Testis (tissue), 5 donors: ENCODE measurements at places on chromosomes 6 and 20. TPM values are rescaled to one million over a fixed set of nuclear protein-coding genes. Genes with fewer than 3 reads are reported as not detected.
A peak's percentile ranks its signal among the peaks of the same experiment; 100 is the strongest.

The ISM1 gene
- total RNA-seq: 0.50 TPM

DNA sequence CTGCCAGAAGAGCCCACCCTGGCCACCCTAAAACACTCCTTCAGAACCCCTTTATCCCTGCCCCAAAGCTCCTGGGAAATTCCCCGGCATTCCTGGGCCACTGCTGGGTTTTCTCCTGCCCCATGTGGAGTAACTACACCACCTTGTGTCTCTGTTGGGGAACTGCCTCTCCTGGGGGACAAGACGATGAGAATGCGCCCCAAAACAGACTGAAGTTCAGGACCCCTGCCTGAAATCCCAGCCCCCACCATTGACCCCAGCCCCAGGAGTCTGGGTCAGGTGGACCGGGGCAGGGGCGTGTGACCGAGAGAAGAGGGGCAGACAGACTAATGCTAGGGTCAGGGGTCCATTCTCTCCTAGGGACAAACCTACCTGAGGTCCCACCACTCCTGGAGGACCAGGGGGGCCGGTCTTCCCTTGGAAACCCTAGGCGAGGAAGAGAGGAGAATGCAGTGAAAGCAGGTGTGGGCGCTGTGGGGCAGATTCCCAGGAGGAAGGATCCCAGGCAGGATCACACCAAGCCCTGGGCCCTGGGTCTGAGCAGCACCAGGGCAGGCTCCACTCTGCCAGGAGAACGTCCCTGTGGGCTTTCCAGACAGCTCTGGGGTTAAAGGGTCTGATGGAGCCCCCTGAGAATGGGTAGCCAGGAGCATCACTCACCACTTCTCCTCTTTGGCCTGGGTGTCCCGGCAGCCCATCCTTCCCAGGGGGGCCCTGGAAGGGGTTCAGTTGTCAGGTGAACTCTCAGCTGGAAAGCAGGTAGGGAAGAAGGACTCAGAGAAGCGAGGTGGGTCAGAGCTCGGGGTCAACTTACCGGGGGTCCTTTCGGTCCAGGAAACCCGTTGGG lies 19.4 kb downstream of the COL11A2 start:
- H3K4me3 ChIP-seq: no peak overlapping the region
- H3K27me3 ChIP-seq: no peaks in the 10 kb centered on the region
- no peaks in the 10 kb centered on the region for H3K4me1 ChIP-seq
- no peak overlapping the region for H3K27ac ChIP-seq
- H3K36me3 ChIP-seq: no peaks in the 10 kb centered on the region
- DNase-seq: no peak

- H3K27me3 ChIP-seq: no peaks in the 10 kb centered on the region
- no peak overlapping the region for H3K4me3 ChIP-seq
- peak overlapping the region; percentile 63 for H3K27ac ChIP-seq
- peak; percentile 49 for DNase-seq
- H3K36me3 ChIP-seq: no peaks in the 10 kb centered on the region
Observed at GRCh38 chr6:146914489-146915483, 289.4 kb upstream of the STXBP5 start.

The TBPL1 gene
- total RNA-seq: 77.9 TPM

DNA sequence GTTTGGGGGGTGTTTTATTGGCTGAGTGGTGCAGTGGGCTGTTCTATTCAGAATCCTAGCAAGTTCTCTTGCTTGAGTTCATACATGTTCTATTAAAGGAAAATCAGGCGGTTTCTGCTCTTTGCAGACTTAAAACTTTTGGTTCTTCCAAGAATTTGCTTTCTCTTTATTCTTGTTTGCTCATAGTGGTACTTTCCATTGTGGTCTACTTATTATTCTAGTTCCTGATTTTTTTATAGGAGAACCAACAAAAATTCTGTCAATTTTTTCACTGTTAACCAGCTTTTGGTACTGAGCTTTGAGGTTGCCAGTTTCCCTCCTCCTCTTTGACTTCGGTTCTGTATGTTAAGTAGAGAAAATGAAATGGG lies 6.7 kb downstream of the AFDN start:
- H3K27me3 ChIP-seq: no peaks in the 10 kb centered on the region
- H3K36me3 ChIP-seq: no peaks in the 10 kb centered on the region
- H3K27ac ChIP-seq: no peak overlapping the region
- no peak for DNase-seq
- no peak overlapping the region for H3K4me3 ChIP-seq

- H3K4me3 ChIP-seq: no peak overlapping the region
- H3K27me3 ChIP-seq: no peaks in the 10 kb centered on the region
- no peak for DNase-seq
- peak overlapping the region; percentile 78 for H3K27ac ChIP-seq
- peaks cover 22% of the 10 kb centered on the region for H3K4me1 ChIP-seq
- H3K36me3 ChIP-seq: no peaks in the 10 kb centered on the region
Observed at GRCh38 chr6:46221222-46221793, 50.5 kb upstream of the ENPP5 start.

The FOXA2 gene
- total RNA-seq: 0.24 TPM

The CHRNA4 gene
- 7.4 TPM for total RNA-seq

The OR2B6 gene
- total RNA-seq: 1.0 TPM

The CGAS gene
- total RNA-seq: 2.4 TPM

- no peak overlapping the region for H3K27ac ChIP-seq
- H3K4me3 ChIP-seq: no peak overlapping the region
- no peak for DNase-seq
- no peaks in the 10 kb centered on the region for H3K36me3 ChIP-seq
- no peaks in the 10 kb centered on the region for H3K27me3 ChIP-seq
Observed at GRCh38 chr6:27812078-27812804, 100.0 kb downstream of the OR2B2 start.

The NR2E1 gene
- 0.12 TPM for total RNA-seq

DNA sequence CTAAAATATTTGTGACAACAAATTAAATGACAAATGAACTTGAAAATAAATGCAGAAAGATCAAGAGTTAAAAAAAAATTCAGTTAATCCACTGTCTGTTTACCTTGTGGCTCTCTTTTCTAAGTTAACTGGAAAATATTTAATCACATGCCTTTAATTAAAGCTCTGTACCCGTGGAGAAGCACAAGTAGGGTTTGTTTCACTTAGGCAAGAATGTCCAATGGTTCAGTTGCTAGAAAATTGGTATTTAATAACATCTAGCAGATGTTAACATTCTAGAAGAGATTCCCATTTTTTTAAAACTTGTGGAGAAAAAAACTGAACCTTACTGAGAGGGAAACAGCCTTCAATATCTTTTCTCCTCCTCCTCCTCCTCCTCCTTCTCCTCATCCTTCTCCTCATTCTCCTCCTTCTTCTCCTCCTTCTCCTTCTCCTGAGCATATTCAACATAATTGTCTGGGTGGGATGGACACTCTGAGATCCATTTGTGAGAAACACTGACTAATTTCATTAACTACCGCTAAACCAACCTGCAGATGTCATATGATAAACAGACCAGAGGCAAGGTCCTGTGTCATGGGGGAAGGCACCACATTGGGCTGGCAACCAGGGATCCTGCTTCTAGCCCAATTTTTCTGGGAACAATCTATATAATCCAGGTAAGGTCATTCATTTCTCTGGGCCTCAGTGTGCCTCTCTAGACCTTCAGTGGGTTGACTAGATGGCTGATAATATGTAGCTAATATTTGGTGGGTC lies 44.1 kb upstream of the AKIRIN2 start:
- H3K27ac ChIP-seq: no peak overlapping the region
- H3K27me3 ChIP-seq: no peaks in the 10 kb centered on the region
- no peaks in the 10 kb centered on the region for H3K36me3 ChIP-seq
- H3K4me1 ChIP-seq: no peaks in the 10 kb centered on the region
- no peak overlapping the region for H3K4me3 ChIP-seq
- no peak for DNase-seq

- no peaks in the 10 kb centered on the region for H3K27me3 ChIP-seq
- no peak overlapping the region for H3K4me3 ChIP-seq
- no peaks in the 10 kb centered on the region for H3K36me3 ChIP-seq
- peak; percentile 18 for DNase-seq
Observed at GRCh38 chr20:46647469-46647868, 3.8 kb downstream of the SLC13A3 start.

DNA sequence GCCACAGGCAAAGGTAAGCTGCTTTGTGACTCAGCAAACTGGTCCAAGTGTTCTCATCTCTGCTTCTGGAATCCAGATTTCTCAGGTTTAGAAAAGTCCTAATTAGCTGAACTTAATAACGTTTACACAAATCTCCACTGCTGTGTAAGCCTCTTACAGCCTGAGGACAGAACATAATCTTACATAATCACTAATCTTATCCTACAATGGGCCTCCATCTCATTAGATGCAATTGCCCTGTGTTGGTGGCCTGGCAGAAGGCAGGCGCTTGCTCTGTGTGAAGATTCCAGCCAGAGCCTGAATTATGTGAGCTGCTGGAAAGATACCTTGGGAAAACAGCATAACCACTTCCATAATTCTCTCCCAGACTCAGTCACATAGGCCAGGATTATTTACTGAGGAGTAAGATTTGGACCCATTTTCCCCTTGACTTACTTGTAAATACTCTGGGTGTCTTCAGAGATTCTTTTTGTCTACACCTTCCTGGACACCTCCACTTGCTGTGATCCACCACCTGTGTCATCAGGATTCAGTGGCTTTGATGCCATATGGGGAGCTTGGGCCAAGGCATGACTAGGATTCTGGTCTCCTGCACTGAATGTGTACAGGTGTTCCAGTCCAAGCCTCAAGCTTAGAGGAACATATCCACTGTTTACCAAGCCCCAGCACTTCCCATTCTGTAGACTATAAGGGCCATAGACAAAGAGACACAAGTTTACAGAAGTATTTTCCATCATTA lies 104.4 kb downstream of the C6orf118 start:
- no peak overlapping the region for H3K4me3 ChIP-seq
- DNase-seq: no peak
- no peaks in the 10 kb centered on the region for H3K27me3 ChIP-seq
- H3K27ac ChIP-seq: no peak overlapping the region
- no peaks in the 10 kb centered on the region for H3K4me1 ChIP-seq

The L3MBTL1 gene
- 64.5 TPM for total RNA-seq

- no peak for DNase-seq
- peaks cover 7% of the 10 kb centered on the region for H3K4me1 ChIP-seq
- H3K27ac ChIP-seq: no peak overlapping the region
Observed at GRCh38 chr6:99605074-99605734, 1.4 kb upstream of the PRDM13 start.

The TRIM40 gene
- 0.79 TPM for total RNA-seq

The SPTLC3 gene
- 22.6 TPM for total RNA-seq

GRCh38 chr20:49712996-49713752 lies 504 bp downstream of the B4GALT5 start:
- peak; percentile 44 for DNase-seq
- H3K27ac ChIP-seq: peak overlapping the region; percentile 89
- peak overlapping the region; percentile 96 for H3K4me3 ChIP-seq
- H3K4me1 ChIP-seq: peaks cover 18% of the 10 kb centered on the region
- H3K27me3 ChIP-seq: no peaks in the 10 kb centered on the region
- no peaks in the 10 kb centered on the region for H3K36me3 ChIP-seq

GRCh38 chr6:16619777-16620176 lies 141.5 kb downstream of the ATXN1 start:
- no peak overlapping the region for H3K27ac ChIP-seq
- H3K27me3 ChIP-seq: no peaks in the 10 kb centered on the region
- H3K4me3 ChIP-seq: no peak overlapping the region
- H3K36me3 ChIP-seq: no peaks in the 10 kb centered on the region
- no peaks in the 10 kb centered on the region for H3K4me1 ChIP-seq

DNA sequence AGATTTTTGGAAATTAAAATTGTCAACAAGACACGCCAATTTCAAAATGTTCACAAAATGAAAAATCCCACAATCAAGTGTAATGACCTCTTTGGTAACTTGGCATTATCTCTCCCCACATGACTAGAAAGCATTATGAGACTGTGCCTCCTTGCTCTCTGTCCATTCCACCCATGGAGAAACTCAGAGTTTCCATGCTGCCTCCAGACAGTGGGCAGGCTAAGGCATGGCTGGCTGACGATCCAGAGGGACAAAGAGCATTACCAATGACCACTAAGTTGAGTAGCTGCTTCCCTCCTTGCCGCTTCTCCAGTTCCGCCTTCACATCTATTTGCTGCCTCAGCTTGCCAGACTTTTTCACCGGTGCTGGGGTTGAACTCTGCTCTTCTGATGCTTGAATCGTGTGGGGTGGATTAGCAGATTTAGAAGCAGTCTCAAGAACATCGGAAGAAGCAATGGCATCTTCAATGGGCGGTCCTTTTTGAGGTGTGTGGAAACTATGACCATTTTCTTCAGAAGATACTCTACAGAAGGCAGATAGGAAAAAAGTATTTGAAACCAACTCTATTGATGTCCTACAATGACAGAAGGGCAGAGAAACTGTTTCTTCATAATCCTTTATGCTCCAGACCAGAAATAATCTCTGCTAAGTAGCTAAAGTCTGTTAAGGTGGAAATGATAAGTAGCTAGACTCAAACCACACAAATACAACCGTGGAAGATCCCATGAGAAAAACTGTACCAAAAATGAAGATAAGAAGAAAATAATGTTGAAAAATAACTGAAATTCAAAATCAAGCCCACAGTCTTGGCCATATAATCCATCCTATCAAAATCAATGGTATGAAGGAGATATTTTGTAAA lies 47.5 kb upstream of the ALDH8A1 start:
- H3K36me3 ChIP-seq: no peaks in the 10 kb centered on the region
- no peak for DNase-seq
- H3K27me3 ChIP-seq: no peaks in the 10 kb centered on the region

DNA sequence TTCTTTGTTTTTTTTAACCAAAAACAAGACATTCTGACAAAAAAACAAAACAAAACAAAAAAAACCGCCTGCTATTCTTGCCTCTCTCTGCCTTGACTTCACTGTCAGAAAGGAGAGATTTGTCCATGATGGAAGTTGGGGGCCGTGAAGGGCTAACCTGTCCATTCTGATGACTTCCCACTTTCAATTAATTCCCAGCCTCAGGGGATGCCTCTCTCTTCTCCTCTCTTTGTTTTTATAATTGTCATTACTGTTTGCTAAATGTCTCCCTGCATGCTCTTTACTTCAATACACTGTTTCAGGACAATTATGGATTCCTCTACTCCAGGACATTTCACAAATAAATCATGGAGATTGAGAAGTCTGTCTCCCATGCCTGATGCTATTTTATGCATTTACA lies 130.5 kb upstream of the CNR1 start:
- H3K36me3 ChIP-seq: no peaks in the 10 kb centered on the region
- H3K4me1 ChIP-seq: no peaks in the 10 kb centered on the region
- no peak for DNase-seq
- H3K27me3 ChIP-seq: no peaks in the 10 kb centered on the region
- H3K4me3 ChIP-seq: no peak overlapping the region

GRCh38 chr20:34673412-34673811 lies 3.5 kb downstream of the PIGU start:
- no peak for DNase-seq
- H3K4me1 ChIP-seq: no peaks in the 10 kb centered on the region
- no peak overlapping the region for H3K27ac ChIP-seq

GRCh38 chr6:159904497-159904911 lies 13.7 kb downstream of the MAS1 start:
- H3K27ac ChIP-seq: no peak overlapping the region
- no peak for DNase-seq
- no peaks in the 10 kb centered on the region for H3K36me3 ChIP-seq
- H3K27me3 ChIP-seq: no peaks in the 10 kb centered on the region

The GNMT gene
- total RNA-seq: 0.31 TPM

The DLL1 gene
- total RNA-seq: 4.6 TPM
